ENCODE measurements at places on chromosomes 6 and 20.

DNA sequence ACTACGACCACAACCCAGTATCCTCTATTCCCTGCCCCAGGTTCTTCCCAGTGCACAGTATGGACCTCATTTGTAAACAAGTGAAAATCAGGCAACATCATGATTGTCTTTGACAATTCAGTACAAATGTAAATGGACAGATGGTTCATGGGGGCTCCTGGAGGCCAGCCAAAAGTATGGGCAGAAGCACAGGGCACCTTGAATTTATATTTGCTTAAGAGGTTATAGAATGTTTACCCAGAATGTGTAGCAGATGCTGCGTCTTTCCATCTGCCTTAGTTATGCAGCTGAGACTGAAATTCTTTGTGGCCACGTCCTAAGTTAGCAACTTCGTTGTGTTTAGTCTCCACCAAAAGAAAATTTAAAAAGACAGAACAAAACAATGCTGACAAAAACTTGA lies 559.6 kb upstream of the NRSN1 start:
- no peak for DNase-seq

DNA sequence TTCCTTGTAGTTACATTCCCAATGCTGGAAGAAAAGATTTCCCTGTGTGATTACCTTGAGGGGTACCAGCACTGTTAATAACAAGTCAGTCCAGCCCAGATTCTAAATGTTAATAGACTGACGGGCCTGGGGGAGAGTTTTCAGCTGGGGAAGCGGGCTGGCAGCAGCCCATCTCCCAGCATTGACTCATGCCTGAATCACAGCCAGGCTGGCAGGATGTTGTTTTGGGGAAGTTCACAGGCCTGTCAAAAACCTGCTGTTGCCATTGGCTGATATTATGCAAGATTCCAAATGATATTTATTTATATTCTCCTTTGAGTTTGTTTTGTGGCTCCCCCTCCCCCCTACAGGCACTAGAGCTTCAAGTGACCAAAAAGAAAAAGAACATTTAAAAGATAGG lies 213.9 kb upstream of the CNR1 start:
- peak; percentile 95 for DNase-seq

DNA sequence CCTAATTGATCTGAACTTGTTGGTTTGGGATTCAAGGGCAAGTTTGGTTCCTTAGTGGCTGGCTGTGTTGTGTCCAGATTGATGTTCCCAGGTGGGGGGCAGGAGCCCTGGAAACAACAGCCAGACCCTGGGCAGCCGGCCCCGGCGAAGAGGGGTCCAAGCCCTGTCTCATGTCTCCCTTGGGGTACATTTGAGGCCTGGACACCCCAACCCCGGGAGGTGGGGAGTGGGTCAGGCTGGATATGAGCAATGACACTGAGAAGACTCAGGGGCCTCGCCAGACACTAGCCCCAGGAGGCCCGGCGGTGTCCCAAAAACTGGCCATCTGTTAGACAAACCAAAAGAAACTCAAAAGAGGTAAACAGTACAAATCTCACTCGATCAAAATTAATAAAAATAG lies 79.6 kb downstream of the YTHDF1 start:
- DNase-seq = no peak

DNA sequence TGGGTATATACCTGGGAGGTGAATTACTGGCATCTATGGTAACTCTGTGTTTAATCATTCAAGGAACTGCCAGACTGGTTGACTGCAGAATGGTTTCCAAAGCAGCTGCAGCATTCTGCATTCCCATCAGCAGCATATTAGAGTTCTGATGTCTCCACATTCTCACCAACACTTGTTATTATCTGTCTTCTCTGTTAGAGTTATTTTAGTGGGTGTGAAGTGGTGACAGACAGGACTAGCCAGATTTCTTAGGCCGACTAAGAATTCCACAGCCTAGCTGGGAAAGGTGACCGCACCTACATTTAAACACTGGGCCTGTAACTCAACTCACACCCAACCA lies 110.9 kb downstream of the TMEM170B start:
- DNase-seq = no peak

GRCh38 chr6:98831959-98832283 lies 2.5 kb upstream of the POU3F2 start:
- no peak for DNase-seq

GRCh38 chr6:54970337-54970736 lies 123.8 kb downstream of the FAM83B start:
- DNase-seq = no peak

- DNase-seq = no peak
These were observed 97.2 kb upstream of the SIRPG start for GRCh38 chr20:1754749-1755148.

DNA sequence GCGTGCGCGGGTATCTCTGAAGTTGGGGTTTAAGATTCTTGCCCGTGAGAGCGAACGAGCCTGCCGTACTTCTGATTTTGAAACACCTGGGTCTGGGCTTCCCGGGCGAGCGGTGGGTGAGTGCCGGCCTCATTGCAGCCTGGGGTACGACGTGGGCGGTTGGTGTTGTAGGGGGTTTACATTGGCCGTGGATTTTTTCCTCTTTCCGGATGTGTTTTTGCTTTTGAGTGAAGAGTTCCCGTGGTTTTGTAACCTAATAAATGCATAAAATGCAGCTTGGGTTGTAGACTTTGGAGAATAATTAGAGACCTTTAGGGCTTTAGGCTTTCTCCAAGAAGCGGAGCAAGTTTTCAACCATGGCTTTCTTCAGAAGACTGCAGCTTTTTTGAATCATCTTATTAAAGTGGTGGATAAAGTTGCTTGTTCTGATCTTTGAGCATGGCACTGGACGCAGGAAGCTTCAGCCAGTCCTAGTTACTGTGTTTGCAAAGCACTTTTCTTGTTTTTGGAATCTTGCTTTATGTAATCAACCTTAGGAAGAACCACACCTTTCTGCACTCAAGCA lies 314 bp downstream of the FARS2 start:
- DNase-seq = no peak

DNA sequence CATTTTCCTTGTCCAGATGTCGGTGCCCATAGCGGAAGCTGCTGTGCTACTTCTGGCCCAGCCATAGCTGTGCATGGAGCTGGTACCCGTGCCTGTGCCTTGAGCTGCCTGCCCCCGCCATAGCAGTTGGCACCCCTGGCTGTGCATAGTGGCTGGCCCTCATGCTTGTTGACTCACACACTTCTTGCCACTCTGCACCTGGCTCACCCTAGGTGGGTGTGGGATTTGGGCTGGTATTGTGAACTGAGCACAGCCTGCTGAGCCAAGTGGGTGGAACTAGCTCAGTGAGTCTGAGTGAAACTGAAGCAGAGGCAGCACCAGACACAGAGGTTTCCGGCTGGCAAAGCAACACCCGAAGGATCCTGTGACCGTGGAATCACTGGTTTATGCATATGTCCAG lies 689.5 kb upstream of the EYS start:
- DNase-seq = no peak

DNA sequence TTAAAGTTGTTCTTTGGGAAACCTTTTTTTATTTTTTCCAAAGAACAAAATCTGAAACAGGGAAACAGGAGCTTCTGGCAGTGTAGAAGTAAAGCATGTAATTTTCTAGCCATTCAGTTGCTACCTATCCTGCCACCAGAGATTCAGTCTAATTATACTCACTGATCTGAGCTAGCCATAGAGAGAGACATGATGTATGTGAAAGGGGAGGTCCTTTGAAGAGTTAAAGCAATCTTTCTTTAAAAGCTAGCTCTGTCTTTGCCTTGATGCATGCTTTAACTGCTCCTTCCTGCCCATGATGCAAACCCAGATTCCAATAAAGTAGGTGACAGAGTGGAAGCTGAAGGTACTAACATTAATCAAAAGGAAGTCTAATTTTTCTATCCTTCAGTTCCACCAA lies 114.1 kb upstream of the GRIK2 start:
- DNase-seq = no peak
